Suppressor macrophage treated with lipopolysaccharide for 1 hour (primary cell): ENCODE measurements at places on chromosomes 2 and 18.
A peak's percentile ranks its signal among the peaks of the same experiment; 100 is the strongest.

DNA sequence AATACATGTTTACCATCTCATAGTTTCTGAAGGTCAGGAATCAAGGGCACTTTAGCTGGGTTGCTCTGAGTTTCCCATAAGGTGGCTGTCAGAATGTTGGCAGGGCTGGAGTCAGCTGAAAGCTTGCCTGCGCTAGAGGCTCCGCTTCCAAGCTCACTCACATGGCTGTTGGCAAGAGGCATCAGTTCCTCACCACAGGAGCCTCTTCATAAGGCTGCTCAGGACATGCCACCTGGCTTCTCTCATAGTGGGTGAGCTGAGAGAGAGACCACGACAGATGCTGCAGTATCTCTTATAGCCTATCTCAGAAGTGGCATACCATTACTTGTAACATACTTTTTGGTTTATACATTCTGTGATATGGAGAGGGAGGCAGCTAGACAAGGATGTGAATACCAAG, 7.2 kb downstream of the HADHB start:
- DNase-seq = no peak

- peak; percentile 55 for DNase-seq
Measured at GRCh38 chr2:28624793-28625701, 126.6 kb upstream of the PPP1CB start.

GRCh38 chr2:207996848-207997247, 28.5 kb downstream of the PLEKHM3 start:
- DNase-seq = peak; percentile 57

- peak; percentile 96 for DNase-seq
Measured at GRCh38 chr2:98508709-98509066, 64.0 kb downstream of the INPP4A start.

- no peak for DNase-seq
Measured at GRCh38 chr18:43886341-43886740, 609.1 kb upstream of the SYT4 start.

GRCh38 chr2:196331851-196332250, 160.5 kb upstream of the STK17B start:
- peak; percentile 57 for DNase-seq

DNA sequence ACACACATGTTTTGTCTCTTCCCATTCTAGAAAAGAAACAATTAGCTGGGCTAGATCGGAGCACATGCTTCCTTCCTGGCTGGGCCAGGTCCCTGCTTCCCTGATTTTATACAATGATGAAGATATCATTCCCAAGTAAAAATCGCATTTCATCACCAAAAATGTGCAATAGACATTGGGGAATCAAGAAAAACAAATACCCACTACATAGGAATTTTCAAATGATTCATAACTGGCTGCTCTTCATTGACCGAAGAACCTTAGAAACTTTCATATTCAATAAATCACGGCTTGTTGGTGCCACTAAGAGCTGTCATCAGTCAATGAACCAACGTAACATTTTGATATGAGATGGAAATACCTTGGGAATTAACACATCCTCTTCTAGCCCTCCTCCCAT, 373.6 kb upstream of the TRIB2 start:
- DNase-seq = no peak

GRCh38 chr2:178484245-178485041, 4.2 kb downstream of the PLEKHA3 start:
- no peak for DNase-seq

GRCh38 chr18:68489013-68489792, 225.7 kb downstream of the TMX3 start:
- DNase-seq = no peak

DNA sequence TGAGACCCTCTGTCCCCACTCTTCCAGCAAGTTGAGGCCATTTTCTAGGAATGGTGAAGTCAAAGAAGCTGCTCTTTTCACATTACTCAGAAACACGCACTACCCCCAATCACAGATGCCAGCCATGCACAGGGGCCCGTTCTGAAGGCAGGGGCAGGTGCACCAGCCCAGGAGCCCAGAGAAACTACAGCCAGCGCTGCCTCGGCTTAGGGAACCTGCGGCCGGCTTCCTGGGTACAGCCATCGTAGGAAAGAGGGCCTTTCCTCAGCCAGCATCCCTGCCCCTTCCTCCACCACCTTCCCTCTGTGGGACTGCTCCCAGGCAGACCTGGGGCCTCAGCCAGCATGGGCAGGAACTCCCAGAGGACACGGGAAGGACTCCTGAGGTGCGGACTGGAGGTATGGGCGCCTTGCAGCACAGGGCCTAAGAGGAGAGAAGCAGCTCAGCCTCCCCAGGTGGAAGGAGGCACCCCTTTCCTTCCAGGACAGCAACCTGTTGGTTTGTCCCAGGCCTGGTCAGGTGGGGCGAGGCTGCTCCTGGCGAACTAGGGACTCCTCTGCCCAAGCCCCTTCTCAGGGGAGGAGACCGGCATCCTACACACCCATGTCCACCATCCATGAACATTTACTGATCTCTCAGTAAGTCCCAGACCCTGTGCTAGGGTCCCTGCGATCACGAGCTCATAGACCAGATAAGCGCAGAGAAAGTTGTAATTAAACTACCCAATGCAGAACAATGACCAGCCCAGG, 99.0 kb upstream of the ID2 start:
- DNase-seq = no peak

GRCh38 chr18:23935804-23936203, 78.8 kb upstream of the TTC39C start:
- DNase-seq = no peak
